ENCODE measurements at places on chromosomes 1 and 21. TPM values are rescaled to one million over a fixed set of nuclear protein-coding genes. Genes with fewer than 3 reads are reported as not detected.

Gene RCAN1
- 26.6 TPM for polyA plus RNA-seq

Gene NPR1
- polyA plus RNA-seq, result 31.6 TPM

Gene INTS3
- 35.9 TPM for polyA plus RNA-seq

Gene SELENOF
- polyA plus RNA-seq, result 115 TPM

Gene CREB3L4
- 12.2 TPM for polyA plus RNA-seq
